ENCODE measurements at places on chromosomes 2 and 18. TPM values are rescaled to one million over a fixed set of nuclear protein-coding genes. Genes with fewer than 3 reads are reported as not detected.
A peak's percentile ranks its signal among the peaks of the same experiment; 100 is the strongest.

TNS1 gene
- total RNA-seq: 1.1 TPM

MCFD2 gene
- total RNA-seq: 37.2 TPM

LYPD1 gene
- total RNA-seq: not detected

C2orf78 gene
- total RNA-seq: not detected

- H3K27ac ChIP-seq: no peak overlapping the region
- H3K36me3 ChIP-seq: no peaks in the 10 kb centered on the region
- no peaks in the 10 kb centered on the region for H3K4me1 ChIP-seq
Measured at GRCh38 chr18:55634545-55634944, 46.6 kb upstream of the TCF4 start.

- H3K4me3 ChIP-seq: no peak overlapping the region
- H3K4me1 ChIP-seq: no peaks in the 10 kb centered on the region
- H3K27ac ChIP-seq: no peak overlapping the region
- no peaks in the 10 kb centered on the region for H3K27me3 ChIP-seq
- no peaks in the 10 kb centered on the region for H3K36me3 ChIP-seq
- no peak for DNase-seq
Measured at GRCh38 chr18:43539862-43540261, 262.6 kb upstream of the SYT4 start.

DNA sequence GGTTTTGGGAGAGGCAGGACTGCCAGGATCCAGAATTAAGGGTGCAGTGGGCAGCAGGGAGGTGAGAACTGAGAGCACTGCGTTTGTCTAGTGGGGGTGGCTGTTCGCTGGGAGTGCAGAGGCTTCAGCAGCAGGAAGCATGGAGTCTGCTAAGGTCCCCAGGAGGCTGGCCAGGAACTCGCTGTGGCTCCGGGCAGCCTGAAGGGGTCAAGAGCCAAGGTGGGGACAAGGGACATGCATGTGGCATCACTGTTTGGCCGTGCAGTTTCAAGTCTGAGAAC is 43.2 kb upstream of the SEMA4C start:
- H3K4me1 ChIP-seq: peaks cover 51% of the 10 kb centered on the region
- no peaks in the 10 kb centered on the region for H3K36me3 ChIP-seq
- H3K27ac ChIP-seq: peak overlapping the region; percentile 57
- no peak for DNase-seq
- peak overlapping the region; percentile 71 for H3K4me3 ChIP-seq

- no peaks in the 10 kb centered on the region for H3K36me3 ChIP-seq
- H3K4me1 ChIP-seq: peaks cover 8% of the 10 kb centered on the region
- H3K27ac ChIP-seq: no peak overlapping the region
- no peaks in the 10 kb centered on the region for H3K27me3 ChIP-seq
- no peak overlapping the region for H3K4me3 ChIP-seq
- no peak for DNase-seq
Measured at GRCh38 chr2:233325256-233325655, 17.6 kb downstream of the SAG start.

- H3K27ac ChIP-seq: no peak overlapping the region
- no peaks in the 10 kb centered on the region for H3K27me3 ChIP-seq
- no peaks in the 10 kb centered on the region for H3K36me3 ChIP-seq
- no peak overlapping the region for H3K4me3 ChIP-seq
- DNase-seq: no peak
- no peaks in the 10 kb centered on the region for H3K4me1 ChIP-seq
Measured at GRCh38 chr2:221555494-221555846, 16.6 kb downstream of the EPHA4 start.

DNA sequence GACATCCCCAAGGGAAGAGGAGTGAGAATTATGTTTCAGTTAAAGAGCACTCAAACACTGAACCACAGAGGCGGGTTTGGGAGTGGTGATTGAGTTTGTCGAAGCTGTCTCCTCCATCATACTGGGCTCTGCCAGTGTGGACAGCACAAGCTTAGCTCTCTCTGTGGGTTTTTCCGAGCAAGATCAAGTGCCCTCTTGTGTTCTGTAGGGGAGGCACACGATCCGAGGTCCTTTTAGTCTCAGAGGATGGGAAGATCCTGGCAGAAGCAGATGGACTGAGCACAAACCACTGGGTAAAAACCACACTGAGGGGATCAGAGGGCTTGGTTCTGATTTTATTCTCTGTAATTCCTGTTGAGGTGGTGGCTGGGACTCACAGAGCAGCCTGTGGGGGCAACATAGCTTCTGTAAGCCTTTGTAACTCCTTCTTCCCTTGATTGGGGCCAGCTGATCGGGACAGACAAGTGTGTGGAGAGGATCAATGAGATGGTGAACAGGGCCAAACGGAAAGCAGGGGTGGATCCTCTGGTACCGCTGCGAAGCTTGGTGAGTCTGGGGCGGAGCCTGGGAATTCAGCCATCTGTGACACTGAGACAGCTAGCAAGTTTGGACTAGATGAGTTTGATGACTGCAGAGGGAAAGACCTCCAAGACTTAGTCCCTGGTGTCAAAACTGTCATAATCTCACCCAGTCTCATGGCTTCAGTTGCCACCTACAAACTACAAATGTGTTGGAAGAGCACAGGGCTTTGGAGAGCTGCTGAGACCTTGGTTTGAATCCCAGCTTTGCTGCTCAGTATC is 2.0 kb downstream of the NAGK start:
- H3K4me1 ChIP-seq: peaks cover 52% of the 10 kb centered on the region
- no peak overlapping the region for H3K4me3 ChIP-seq
- H3K27ac ChIP-seq: no peak overlapping the region
- no peak for DNase-seq
- H3K27me3 ChIP-seq: no peaks in the 10 kb centered on the region

- no peak overlapping the region for H3K27ac ChIP-seq
- H3K36me3 ChIP-seq: no peaks in the 10 kb centered on the region
- H3K4me1 ChIP-seq: no peaks in the 10 kb centered on the region
- no peak overlapping the region for H3K4me3 ChIP-seq
- DNase-seq: no peak
Measured at GRCh38 chr2:100902817-100903405, 83.0 kb downstream of the NPAS2 start.

DNA sequence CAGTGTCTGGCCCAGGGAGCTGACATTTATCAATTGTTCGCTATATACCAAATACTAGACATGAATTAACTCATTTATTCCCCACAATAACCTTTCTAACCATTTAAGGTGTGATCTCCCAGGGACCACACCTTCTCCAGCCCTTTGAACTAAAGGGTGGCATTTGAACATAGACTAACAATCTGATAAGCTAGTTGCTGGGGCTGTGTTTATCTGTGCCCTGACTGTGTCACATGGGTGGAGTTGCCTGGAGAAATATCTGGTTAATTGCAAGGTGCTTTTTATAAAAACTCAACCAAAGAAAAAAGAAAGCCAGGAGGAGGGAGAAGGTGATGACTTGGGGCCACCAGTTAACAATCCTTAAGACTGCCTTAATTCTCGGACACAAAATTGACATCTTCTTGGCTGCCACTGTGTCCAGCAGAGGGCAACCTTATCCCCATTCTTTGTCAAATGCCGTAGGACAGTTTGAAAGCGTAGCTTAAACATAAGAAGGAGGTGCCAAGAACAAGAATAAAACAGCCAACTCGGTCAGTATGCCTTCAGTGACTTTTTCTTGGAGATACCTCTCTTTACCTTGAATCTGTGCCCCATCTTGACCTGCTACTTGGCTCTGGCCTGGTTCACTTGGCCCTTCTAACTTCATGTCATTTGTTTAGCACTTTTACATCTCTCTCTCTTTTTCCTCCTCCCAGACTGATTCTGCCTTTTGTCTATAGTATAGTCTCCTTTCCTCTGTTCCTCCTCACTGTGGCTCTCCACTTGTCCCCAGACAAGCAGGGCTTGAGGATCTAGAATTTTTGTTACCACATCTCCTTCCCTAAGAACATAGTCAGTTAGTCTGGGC is 183.4 kb downstream of the MYO3B start:
- peak; percentile 5 for DNase-seq
- peaks cover 4% of the 10 kb centered on the region for H3K4me1 ChIP-seq
- no peaks in the 10 kb centered on the region for H3K27me3 ChIP-seq
- H3K4me3 ChIP-seq: no peak overlapping the region
- H3K27ac ChIP-seq: no peak overlapping the region
- no peaks in the 10 kb centered on the region for H3K36me3 ChIP-seq

- no peak overlapping the region for H3K4me3 ChIP-seq
- DNase-seq: no peak
- no peak overlapping the region for H3K27ac ChIP-seq
- H3K27me3 ChIP-seq: no peaks in the 10 kb centered on the region
Measured at GRCh38 chr18:75202696-75203365, 6.1 kb downstream of the PTGR3 start.

GRCh38 chr2:226450141-226450540 is 349.5 kb downstream of the IRS1 start:
- DNase-seq: no peak
- no peaks in the 10 kb centered on the region for H3K27me3 ChIP-seq

DNA sequence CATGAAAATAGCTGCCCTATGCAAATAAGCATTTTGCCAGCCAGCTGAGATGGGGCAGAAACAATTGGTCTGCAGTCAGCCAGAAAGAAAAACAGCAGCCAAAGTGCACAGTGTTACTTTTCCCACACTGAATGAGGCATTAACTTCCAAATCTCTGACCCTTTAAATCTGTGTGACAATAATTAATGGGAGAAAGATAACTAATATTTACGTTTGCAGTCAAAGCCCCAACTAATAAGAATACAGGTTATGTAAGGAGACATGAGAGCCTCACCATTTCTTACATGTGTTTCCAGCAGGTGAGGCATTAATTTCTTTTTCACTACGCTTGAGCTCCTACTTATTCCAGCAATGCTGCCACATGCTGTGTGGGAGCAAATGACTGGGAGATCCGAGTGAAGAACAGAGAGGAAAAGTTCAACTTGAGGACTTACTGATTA is 339.0 kb downstream of the SATB2 start:
- H3K36me3 ChIP-seq: no peaks in the 10 kb centered on the region
- no peak for DNase-seq
- H3K27me3 ChIP-seq: no peaks in the 10 kb centered on the region

- no peak overlapping the region for H3K4me3 ChIP-seq
- no peak for DNase-seq
- no peaks in the 10 kb centered on the region for H3K36me3 ChIP-seq
- H3K27me3 ChIP-seq: no peaks in the 10 kb centered on the region
Measured at GRCh38 chr2:15753233-15753798, 161.6 kb downstream of the DDX1 start.

DNA sequence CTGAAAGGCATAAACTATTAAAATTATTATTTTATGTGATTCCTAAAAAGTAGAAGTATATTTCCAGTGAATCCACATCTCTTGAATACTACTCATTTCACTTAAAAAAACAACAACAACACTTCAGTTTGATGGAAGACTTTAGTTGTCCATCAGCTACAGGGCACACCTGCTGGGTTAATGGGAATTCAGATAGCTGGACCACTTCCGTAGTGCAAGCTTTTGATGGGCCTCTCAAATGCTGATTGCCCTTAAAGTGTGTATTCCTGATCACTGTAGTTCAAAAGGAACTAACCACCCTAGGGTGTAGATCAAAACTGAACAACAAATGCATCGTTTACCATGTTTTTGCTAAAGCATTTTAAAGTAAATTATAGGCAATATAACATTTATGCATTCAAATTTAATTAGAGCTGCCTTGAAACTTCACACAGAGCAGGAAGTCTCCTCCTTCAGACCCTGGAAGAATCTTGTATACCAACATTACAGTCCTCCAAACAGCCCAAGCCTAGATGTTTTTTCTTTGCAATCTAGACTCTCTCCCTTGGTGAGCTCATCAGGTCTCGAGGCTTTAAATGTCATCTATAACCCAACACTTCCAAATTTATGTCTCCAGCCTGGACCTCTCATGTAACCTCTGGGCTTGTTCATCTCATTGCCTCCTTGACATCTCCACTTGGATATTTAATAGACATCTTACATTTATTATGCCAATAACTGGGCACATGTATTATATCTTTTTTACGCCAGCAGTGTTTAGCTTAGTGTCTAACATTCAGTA is 510.1 kb upstream of the SLC39A10 start:
- no peaks in the 10 kb centered on the region for H3K27me3 ChIP-seq
- H3K4me1 ChIP-seq: no peaks in the 10 kb centered on the region
- H3K36me3 ChIP-seq: no peaks in the 10 kb centered on the region
- DNase-seq: no peak

DNA sequence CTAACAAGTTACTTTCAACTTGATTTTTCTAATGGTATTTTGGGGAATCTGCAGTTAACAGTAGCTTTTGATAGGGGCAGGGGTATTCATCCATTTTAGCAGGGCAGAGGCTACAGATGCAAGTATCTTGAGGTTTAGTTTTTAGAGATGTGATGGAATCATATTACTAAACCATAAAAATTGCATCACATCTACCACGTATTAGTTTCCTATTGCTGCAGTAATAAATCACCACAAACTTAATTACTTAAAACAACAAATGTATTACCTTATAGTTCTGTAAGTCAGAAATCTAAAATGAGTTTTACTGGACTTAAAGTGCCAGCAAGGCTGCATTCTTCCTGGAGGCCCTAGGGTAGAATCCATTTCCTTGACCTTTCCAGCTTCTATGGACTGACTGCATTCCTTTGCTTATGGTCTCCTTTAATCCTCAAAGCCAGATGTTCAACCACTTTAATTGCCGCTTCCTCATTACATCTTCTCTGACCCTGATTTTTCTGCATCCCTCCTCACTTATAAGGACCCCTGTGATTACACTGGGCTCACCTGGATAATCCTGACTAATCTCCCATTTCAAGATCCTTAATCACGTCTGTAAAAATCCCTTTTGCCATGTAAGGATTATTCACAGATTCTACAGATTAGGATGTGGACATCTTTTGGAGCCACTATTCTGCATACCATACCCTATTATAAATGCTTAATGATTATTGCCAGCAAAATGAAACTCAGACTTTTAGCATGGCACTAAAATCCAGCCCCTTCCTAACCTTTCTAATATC is 21.9 kb upstream of the EXOC6B start:
- no peaks in the 10 kb centered on the region for H3K27me3 ChIP-seq
- H3K27ac ChIP-seq: no peak overlapping the region
